Renal pelvis (tissue), 12 donors: ENCODE measurements at places on chromosomes 11 and 22. TPM values are rescaled to one million over a fixed set of nuclear protein-coding genes. Genes with fewer than 3 reads are reported as not detected.

DNA sequence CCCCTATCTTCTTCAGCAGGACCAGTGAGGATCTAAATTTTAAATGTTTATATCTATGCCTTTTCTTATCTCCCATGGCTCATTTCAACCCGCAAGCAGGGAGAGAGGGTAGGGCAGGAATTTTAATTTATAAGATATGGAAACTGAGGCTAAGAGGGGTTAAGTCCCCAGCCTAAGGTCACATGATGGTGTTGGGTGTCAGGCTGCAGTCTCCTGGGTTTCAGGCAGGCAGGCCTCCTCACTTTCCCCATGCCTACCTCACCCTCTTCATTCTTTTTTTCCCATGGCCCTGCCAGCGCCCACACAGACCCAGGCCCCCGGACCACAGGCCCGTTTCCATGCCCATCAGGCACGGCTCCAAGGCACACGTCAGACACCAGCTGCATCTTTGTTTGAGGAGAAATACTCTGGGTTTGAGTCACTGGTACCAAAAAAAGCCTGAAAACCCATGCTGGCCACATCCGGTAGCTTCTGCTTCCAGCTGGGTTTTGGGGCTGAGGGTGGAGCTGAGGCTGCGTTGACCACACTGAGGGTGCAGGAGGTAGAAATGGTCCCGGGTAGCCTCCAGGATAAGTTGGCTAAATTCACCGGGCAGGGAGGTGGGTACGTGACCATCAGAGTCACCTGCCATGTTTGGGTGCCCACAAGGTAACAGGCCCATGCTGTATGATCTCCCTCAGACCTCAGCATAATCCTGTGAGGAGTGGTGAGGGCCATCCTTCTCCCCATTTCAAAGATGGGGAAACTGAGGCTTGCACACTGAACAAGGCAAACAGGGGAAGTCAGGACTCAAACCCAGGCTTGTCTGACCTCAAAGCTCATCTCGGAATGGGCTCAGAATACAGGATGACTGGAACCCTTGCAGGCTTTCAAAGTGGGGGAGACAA, 7.5 kb downstream of the CRYBB1 start:
- DNase-seq: no peak

DNA sequence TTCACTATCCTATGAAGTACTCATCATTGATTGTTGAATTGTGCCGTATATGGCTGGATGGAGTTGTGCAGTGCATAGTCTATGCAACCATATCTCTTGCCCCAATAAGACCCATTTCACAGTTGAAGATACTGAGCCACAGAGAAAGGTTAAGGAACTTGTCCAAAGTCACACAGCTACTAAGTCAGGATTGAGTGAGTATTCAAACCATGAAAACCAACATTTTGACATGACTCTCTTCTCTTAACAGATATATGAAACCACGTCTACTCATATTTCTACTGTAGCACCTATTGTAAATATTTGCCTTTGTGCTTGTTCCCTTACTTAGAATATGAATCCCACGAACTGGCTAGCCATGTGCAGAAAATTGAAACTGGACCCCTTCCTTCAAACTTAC, 58.1 kb downstream of the MAML2 start:
- DNase-seq: no peak

DNA sequence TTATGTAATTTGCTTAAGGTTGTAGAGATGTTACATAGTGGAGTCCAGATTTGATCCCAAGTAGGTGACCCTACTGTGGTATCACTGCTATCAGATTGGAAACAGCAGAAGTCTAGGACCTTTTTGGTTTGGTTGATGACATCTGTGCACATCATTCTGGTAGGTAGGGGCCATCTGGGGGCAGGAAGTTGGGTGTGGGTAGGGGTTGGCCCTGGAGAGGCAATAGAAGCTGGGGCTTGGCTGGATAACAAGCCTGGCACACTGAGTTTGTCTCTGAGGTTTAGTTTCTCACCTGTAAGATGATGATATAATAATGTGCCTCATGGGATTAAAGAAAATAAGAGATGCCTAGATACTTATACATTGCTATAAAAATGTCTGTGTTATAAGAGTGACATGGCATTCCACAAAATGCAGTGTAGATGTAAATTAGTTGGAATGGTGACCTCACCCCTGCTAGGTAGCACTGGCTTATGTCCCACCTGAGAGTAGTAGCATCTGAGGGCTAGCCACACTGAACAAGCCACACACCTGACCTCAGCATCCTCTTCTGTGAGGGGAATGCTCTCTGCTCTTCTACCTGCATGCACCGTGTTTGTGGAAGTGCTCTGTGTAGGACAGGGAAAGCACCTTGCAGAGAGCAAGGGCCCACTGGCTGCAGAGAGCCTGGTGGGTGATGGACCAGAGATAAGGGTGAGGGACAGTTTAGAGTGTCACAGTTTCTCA, 36.9 kb downstream of the PTPRJ start:
- DNase-seq: no peak

DNA sequence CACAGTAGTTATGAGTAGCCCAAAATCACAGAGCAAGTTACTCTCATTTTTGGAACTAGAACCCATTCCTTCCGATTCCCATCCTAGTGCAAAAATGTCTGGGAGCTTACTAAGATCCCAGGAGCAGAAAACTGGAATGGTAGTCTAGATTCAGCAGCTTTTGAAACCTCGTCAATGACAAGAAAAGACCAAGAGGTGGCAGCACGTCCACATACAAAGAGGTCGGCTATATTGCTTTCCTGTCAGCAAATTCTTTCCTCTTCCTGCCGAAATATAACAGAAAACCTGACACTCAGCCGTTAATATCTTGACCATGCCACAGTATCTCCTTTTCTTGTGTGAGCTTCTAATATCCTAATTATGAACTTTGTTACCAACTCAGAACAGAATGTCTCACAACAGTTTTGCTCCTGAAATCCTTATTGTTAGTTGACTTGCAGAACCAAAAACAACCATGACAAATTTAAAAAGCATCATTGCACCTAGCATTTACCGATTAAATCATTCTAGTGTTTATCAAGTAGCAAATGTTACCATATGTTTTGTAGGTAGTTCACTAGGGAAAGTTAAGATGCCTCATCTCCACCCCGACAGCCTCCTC, 92.8 kb upstream of the OR9G4 start:
- DNase-seq: peak; percentile 54

DNA sequence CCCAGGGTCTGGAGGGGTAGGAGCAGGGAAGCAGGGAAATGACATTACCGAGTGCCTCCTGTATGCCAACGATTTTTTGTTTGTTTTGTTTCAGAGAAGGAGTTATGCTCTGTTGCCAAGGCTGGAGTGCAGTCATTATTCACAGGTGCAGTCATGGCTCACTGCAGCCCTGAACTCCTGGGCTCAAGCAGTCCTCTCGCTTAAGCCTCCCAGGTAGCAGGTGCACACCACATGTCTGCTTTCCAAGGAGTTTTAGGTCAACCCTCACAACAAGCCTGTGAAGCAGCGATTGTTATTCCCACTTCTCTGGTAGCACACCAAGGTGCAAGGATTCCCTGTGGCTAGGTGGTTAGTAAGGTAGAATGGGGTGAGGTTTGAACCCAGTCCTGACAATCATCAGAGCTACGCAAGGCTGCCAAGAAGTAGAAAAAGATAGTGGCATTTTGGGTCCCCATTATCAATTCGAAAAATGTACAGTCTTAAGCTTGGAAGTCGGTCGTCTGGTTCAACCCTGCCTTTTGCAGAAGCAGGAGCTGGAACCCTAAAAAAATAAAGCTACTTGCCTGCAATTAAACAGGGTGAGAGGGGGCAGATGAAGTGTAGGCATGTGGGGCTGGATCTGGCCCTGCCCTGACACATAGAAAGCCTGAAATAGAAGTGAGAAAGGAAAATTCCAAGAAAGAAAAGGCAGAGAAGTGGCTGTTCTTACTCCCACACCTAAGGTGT, 9.1 kb downstream of the UCP3 start:
- DNase-seq: no peak

DNA sequence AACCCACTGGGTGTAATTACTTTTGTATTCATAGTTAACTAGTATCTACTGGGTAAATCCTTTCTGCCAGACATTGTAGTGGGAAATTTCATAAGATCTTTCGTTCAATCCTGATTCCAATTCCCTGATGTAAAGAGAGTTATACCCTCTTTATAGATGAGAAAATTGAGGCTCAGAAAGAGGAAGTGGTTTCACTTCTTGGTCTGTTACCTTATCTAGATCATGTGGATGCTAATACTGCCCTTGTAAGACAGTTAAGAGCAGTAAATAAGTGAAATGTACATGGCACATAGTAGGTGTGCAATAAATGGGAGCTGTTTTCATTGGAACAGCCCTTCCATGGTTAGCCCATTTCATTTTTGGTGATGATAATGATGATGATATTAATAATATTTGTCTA, 46.7 kb downstream of the TIMP3 start:
- no peak for DNase-seq

- DNase-seq: no peak
These were observed 976.7 kb downstream of the OPCML start for GRCh38 chr11:132555617-132556016.

GRCh38 chr22:23790819-23791737, 4.3 kb downstream of the SMARCB1 start:
- no peak for DNase-seq

DNA sequence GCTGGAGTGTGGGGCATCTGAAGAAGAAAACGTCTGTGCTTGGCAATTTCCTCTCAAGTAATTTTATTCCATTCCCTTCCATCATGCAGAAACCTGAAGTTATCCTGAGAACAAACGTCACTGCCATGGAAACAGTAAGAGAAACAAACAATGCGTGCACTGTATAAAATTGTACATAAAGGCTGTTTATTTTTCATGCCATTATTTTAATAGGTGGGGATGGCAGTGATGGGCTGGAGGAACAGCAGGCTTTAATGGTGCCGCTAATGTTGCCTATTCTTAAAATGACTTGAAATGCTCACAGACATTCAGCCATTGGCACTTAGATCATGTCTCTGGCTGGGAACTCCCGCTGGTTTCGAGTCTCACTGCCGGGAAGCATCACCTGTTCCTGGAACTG, 7.5 kb upstream of the SEZ6L start:
- DNase-seq: no peak

GRCh38 chr22:49688516-49689254, 139.0 kb downstream of the BRD1 start:
- DNase-seq: no peak

GRCh38 chr11:77125695-77126094, 2.4 kb upstream of the MYO7A start:
- no peak for DNase-seq

DNA sequence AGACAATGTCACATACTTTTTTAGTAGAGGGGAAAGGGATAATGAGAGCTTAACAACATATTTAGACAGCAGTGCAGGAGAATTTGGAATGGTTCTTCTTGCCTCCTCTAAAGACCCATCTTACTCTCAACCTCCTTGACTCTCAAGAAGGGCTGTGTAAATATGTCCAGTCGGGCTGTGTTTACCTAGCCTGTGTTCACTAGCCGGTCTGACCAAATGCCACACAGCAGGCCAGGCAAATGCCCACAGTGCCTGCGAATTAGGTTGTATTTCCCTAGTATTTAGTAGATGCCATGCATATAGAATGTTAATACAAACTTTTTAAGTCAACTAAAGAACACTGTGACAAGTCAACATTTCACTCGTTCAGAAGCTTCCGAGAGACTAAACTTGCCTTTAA, 51.4 kb upstream of the MTMR2 start:
- no peak for DNase-seq

- peak; percentile 64 for DNase-seq
These were observed 4.0 kb downstream of the TRIM6 start for GRCh38 chr11:5600374-5600851.

DNA sequence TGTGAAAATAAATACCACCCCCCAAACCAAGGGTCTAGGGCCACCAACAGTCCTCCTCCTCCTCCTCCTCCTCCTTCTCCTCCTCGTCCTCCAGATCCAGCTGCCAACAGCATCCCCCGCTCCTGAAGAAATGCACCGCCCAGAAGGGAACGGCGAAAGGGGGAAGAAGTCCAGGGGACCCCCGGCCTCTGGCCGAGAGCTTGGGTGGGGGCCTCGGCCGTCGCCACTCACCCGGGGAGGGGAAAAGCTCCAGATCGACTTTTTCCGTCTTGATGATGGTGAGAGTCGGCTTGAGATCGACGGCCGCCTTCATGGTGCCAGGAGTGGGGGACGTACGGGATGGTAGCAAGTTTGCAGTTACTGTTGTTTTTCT, 65.7 kb downstream of the ETS1 start:
- DNase-seq: no peak

- DNase-seq: no peak
These were observed 19.0 kb downstream of the ZBED5 start for GRCh38 chr11:10838881-10839280.

- DNase-seq: no peak
These were observed 24.1 kb downstream of the TUB start for GRCh38 chr11:8105133-8105532.

DNA sequence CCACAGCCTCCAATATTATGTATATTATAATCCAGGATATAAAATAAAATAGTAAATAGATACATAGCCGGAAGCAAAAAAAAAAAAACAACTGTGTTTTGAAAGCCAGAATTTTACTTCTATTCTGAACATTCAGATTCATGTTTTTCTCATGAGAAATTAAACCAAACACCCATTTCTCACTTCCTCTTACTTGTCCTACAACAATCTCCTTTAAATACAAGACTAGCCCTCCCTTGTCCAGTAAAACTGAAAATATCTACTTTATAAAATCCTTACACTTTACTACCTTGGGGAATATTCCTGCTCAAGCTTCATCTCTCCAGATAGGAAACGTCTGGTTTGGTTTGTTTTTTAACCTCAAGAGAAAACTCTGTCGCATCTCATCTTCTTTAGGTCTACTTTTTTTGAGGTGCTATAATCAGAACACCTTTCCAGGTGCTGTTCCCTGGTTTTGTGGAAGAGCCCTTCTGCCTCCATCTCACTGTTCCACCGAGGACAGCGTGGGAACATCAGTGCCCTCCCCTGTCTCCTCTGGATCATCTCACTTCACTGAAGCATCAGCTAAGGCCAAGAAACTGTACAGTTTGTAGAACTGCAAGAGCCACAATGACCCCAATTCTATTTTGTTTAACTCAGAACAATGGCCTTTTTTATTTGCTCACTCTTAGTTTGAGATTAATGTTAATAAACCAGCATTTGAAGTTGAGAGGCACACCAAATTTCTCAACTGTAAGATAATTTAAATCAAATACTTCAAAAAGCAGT, 82.0 kb upstream of the ARHGAP32 start:
- DNase-seq: no peak

The CD3E gene
- polyA plus RNA-seq: 0.52 TPM

The APOBEC3B gene
- polyA plus RNA-seq: 3.4 TPM

The DAGLA gene
- polyA plus RNA-seq: 4.5 TPM

The RNASEH2C gene
- polyA plus RNA-seq: 53.6 TPM

The RIMBP3B gene
- polyA plus RNA-seq: 0.07 TPM

The CALCA gene
- 16.3 TPM for polyA plus RNA-seq

The OSBP2 gene
- 5.6 TPM for polyA plus RNA-seq

The EMSY gene
- 32.9 TPM for polyA plus RNA-seq

The PLXNB2 gene
- 258 TPM for polyA plus RNA-seq

The NAGA gene
- polyA plus RNA-seq: 28.8 TPM
